ENCODE measurements at places on chromosomes 5 and 9.

DNA sequence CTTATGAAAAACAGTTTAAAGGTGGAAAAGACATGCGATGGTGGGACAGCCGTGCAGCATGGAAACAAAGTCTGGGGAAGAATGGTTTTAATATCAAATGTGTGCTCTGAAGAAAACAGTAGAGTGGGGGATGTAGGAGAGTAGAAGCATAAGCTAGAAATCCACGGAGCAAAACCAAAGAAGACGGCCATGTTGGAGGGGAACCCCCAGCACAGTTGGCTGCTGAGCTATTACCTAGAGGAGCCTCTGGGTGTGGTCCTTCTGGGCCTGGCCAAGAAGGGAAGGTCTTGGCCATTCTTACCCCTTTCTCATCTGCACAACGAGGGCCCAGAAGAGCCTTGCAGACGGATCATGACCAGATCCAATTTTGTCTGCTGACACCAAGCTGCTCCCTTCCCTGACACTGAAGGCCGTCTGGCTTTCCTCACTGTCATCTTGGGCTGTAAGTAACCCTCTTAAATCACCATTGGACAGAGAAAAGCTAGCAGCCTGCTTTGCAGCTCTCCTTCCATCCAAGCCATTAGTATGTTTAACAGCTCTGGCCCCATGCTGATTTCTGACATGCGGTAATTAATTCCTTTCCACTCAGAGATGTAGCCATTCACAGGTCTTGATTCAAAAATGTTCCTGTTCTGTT is 189.5 kb downstream of the SEC61B start:
- DNase-seq = no peak

GRCh38 chr9:76980566-76980965 is 38.9 kb upstream of the FOXB2 start:
- no peak for DNase-seq

- no peak for DNase-seq
Measured at GRCh38 chr5:1004461-1005248, 3.9 kb upstream of the NKD2 start.

DNA sequence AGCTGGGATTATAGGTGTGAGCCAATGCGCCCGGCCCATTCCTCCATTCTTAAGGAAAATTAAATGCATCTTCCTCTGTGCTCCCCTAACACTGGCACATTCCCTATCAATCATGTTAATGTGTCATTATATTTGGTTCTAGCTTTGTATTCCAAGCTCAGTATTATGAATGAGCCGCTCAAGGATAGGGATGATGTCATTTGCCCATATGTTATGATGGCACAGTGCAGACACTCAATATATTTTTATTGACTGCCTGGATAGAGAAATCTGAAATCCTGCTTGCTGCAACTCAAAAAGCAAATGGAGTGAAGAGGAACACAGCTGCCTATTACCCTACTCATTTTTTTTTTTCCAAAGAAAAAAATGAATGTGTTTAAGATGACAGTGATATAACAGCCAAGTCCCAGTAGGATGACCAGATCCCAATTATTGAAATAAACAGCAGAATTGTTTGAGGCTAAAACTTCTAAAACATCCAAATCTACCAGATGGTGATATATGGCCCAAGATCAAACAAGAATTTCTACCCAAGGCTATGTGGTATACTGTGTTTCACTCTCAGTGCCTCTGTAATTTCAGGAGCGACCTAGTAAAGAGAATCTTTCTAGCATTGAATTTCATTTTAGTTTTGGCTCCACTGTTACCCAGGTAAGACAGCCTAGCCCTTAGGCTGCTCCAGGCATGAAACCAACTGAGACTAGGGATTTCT is 16.3 kb downstream of the SUSD1 start:
- DNase-seq = no peak

DNA sequence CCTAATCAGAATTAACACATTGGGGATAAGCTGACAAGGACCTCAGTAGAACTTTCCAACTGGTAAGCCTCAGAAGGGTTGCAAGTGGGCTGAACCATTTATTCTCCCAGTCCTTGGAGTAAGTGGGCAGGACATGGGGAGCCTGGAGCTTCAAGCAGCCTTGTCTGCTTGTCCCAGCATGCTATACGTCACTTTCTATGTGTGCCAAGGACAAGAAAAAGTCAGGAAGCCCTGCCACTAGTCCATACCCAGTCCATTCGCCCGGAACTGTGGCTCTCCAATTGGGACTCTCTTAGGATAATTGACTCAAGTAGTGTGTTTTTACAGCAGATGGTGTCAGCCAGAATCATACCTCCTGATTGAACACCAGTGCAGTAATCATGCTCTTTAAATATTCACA is 62.6 kb upstream of the FRRS1L start:
- no peak for DNase-seq

GRCh38 chr5:103434057-103434456 is 128.5 kb downstream of the NUDT12 start:
- no peak for DNase-seq

DNA sequence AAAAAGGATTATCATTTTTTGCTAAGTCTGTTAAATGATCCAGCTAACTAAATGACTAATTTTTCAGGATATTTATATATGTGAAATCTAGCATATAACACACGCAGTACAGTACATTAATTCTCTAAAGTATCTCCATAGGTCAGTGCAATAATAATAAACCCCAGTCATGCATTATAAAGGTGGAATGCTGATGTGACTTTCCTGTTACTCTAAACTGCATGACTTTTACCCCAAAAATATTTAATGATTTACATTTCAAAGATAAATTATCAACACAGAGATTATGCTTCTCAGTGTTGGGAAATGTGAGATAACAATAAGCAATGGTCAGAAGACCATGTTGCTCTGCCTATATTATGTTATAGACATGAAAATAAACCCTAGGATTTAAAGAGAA is 34.1 kb upstream of the PAM start:
- no peak for DNase-seq

- DNase-seq = peak; percentile 58
Measured at GRCh38 chr9:97176206-97176605, 131.3 kb upstream of the CCDC180 start.

- no peak for DNase-seq
Measured at GRCh38 chr9:134597957-134598883, 43.4 kb upstream of the COL5A1 start.

DNA sequence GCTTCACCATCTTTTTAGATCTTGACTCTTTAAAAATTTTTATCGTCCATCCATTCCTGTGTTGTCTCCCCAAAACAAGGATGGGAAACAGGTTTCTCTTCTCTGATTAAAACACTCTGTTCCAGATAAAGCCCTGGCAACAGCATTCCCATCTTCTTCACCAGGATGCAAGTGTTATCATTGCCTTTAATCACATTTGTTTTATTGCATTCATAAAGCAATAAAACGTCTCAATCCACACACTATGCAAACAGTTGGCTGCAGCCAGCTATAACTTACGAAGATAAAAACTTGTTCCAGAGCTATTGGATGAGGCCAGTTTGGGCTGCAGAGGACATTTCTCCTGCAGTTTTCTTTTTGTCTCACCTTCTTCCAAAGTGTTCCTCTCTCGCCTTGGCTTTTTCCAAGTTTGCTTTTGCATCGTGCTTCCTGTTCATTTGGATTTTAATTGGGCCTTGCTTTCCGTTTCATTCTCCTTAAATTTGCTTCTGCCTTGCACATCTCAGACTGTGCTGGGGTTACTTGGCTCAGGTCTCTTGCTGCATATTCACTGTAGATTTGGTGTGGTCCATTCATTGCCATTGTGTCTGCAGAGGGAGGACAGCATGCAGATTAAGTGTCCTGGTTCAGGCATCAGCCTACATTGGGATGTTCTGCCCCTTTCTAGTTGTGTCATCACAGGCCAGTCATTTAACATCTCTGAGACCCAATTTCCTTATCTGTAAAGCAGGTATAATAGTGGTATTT is 136.5 kb upstream of the LIFR start:
- no peak for DNase-seq

Measured in DMS79 (cell line).